ENCODE measurements at places on chromosomes 16 and 17.

DNA sequence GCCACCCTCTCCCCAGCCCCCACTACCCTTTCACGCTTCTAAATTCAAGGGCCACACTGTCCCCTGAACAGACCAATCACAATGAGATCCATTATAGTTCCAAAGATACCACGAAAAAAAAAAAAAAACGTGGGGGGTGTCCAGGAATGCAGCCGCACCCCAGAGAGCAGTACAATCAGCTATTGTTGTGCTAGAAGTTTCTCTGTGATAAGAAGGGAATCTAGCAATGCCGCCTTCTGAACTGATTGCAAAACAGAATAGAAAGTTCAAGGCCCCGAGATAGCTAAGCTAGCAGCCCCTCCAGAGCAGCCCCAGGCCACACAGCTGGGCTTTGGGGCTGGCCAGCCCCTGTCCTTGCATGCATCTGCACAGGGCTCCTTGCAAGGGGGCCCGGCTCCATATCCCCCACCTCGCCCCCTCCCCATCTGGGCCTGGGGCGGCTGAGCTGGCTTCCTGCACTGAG is 86.9 kb upstream of the CBX4 start:
- no peak overlapping the region for H3K27ac ChIP-seq
- H3K27me3 ChIP-seq, result peaks cover 32% of the 10 kb centered on the region

DNA sequence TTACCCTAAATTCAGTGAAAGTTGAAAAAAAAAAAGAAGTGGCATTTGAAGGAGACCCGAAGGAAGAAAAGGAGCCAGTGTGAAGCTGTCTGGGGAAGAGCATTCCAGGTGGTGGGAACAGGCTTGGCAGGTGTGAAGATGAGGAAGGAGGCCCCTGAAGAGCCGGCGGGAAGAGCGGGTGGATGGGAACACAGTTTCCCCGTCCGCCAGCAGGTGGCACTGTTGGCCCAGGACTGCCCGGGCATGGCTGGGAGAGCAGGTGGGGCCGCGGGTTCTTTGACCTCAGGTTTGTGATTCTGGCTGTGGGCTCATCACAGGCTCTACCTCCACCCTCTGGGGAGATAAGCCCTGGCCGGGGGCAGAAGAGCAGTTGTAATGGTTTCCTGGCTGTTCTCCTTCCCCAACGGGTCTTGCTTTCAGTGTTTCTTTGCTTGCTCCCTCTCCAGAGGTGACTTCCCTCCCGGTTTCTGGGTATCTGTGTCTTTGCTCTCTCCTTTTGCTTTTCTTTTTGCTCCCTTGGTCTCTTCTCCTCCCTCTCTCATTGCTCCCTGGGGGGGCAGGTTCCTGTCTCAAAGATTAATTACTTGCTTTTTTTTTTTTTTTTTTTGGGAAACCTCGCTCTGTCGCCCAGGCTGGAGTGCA is 32.3 kb downstream of the RAP1GAP2 start:
- H3K4me3 ChIP-seq, result peak overlapping the region; percentile 74
- peaks cover 28% of the 10 kb centered on the region for H3K4me1 ChIP-seq
- no peaks in the 10 kb centered on the region for H3K27me3 ChIP-seq
- peaks cover 4% of the 10 kb centered on the region for H3K36me3 ChIP-seq
- DNase-seq, result peak; percentile 65

DNA sequence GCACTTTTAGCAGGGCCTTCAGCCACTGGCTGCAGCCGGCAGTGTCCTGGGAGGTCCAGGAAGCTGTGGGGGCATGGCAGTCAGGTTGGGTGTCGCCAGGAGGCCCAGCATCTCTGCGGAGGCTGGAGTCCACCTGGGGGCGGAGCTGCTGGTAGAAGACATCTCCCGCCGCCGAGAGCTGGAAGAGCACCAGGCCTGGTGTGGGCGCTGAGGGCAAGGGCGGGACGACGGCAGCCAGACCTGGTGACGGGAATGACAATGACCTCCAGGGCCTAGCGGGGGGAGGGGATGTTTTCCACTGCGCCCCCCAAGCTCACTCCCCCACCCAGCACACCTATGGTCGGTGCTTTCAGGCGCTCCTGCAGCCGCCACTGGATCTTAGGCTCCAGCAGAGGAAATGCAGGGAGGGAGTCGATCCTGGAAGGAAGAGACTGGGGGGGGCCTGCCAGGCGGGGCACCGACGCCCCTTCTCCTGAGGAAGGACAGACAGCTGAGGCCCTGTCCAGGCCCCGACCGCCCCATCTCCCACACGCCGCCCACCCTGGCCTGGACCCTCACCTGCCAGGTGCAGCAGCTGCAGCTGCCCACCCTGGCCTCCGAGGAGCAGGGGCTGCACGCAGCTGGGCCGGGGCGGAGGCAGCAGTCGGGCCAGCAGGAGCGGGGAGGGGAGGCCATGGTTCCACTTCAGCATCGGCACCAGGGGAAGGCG is 7.1 kb downstream of the TAF1C start:
- DNase-seq, result no peak
- H3K27ac ChIP-seq, result no peak overlapping the region
- peaks cover 4% of the 10 kb centered on the region for H3K36me3 ChIP-seq
- H3K4me3 ChIP-seq, result no peak overlapping the region
- H3K27me3 ChIP-seq, result peaks cover 6% of the 10 kb centered on the region
- peaks cover 9% of the 10 kb centered on the region for H3K4me1 ChIP-seq

DNA sequence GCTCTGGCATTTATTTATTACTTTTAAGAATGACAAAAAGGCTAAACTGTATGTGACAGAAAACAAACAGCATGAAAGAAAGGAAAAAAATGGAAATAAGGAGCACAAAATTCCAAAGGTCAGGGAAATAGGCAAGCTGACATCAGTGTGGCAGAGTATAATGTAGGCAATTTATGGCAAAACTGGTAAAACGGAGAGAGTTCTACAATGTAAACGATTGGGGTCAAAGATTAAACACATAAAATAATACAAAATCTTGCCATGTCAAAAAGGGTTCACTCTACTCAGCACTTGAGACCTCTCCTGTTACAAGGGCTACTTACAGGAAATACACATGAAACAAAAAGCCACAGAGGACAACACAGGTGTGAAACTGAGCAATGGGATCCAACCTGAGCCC is 47.0 kb upstream of the CDRT4 start:
- peaks cover 6% of the 10 kb centered on the region for H3K4me1 ChIP-seq
- no peaks in the 10 kb centered on the region for H3K27me3 ChIP-seq
- DNase-seq, result no peak
- H3K36me3 ChIP-seq, result peaks cover 12% of the 10 kb centered on the region
- no peak overlapping the region for H3K4me3 ChIP-seq
- peak overlapping the region; percentile 72 for H3K27ac ChIP-seq

GRCh38 chr17:69047368-69048263 is 13.1 kb downstream of the ABCA9 start:
- H3K27me3 ChIP-seq, result no peaks in the 10 kb centered on the region
- H3K4me1 ChIP-seq, result peaks cover 4% of the 10 kb centered on the region
- H3K36me3 ChIP-seq, result no peaks in the 10 kb centered on the region
- no peak overlapping the region for H3K4me3 ChIP-seq

DNA sequence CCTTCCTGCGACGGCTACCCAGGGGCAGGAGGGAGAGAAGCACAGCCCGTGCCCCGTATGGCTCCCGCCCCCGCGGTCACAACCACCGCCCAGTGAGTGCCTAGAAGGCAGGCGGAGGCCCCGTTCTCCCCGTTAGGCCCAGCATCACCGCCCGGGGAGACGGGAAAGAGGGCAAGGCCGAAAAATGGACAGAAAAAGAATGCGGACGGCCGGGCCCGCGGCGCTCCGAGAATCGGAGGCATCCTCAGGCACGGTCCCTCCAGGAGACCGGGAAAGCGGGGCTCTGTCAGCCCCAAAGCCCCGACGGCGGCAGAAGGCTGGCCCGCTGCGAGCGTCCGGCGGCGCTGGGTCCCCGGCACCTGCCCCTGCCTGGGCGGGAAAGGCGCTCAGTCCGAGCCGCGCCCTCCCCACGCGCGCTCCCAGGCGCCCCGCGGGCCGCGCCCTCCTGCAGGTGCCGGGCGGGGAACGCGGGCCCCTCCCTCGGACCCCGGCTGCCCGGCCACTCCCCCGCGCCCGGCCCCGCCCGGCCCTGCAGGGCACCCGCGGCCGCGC is 407 bp downstream of the MCRIP1 start:
- peak overlapping the region; percentile 95 for H3K4me3 ChIP-seq
- peaks cover 2% of the 10 kb centered on the region for H3K36me3 ChIP-seq
- H3K27me3 ChIP-seq, result no peaks in the 10 kb centered on the region

DNA sequence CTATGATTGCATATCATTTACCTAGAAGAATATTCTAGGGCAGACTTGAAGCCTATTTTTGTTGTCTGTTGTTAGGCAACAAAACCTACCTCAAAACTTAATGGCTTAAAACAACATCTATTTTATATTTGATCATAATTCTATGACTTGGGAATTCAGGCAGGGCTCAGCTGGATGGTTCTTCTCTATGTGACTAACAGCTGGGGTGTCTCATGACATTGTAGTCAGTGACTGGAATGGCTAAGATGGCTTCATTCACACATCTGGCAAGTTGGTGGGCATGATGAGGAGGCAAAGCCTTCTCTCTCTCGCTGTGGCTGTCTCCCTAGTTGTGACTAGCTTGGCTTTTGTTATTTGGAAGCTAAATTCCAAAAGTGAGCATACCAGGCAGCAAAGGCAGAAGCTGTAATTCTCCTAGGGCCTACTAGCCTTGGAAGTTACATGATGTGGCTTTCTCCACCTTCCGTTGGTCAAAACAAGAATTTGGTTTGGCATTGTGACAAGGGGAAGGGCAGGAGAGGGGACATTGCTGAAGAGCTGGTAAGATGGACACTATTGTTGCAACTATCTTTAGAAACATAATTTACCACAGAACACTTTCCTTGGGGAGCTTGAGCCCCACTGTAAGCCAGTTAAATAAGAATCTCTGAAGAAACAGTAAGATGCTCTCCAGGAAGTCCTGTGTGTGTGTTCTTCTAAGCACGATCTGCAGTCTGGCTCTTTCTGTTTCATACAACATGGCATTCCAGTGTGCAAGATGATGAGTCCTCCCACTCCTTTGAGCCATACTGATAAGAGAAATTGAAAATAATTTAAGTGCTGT is 39.4 kb downstream of the ZNRF1 start:
- H3K4me1 ChIP-seq, result peaks cover 24% of the 10 kb centered on the region
- H3K4me3 ChIP-seq, result no peak overlapping the region
- no peak for DNase-seq
- H3K27ac ChIP-seq, result peak overlapping the region; percentile 82

DNA sequence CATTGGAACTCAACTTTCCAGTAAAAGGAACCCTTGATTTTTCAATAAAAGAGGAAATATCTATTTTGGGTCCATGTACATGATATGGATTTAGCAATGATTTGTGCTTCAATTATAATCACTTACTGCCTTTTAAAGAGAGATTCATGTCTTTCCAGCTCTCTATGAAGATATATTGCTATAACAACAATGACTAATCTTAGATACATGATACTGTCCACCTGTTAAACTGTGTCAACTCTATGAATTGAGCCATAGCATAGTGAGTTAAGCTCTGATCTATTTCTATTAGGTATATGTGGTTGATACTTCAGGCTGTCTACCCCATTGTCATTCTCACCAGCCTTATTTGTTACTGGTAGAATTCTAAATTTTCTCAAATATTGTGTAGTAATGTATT is 15.0 kb upstream of the MPHOSPH6 start:
- no peaks in the 10 kb centered on the region for H3K36me3 ChIP-seq
- H3K4me3 ChIP-seq, result no peak overlapping the region
- peaks cover 38% of the 10 kb centered on the region for H3K27me3 ChIP-seq
- no peak for DNase-seq
- H3K27ac ChIP-seq, result no peak overlapping the region

DNA sequence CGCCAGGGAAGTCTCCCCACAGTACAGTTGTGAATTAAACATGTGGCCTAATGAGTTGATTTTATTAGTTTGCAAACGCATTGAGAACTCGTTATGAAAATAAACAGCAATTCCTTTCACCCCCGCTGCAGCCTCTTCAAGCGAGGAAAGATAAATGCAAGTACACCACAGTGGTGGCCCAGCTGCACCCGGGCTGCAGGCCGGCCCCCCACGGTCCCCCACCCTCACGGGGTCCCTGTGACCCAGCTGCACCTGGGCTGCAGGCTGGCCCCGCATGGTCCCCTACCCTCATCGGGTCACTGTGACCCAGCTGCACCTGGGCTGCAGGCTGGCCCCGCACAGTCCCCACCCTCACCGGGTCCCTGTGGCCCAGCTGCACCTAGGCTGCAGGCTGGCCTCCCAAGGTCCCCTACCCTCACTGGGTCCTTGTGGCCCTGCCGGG is 32.2 kb downstream of the SDK2 start:
- H3K4me3 ChIP-seq, result no peak overlapping the region
- peaks cover 13% of the 10 kb centered on the region for H3K36me3 ChIP-seq
- no peak overlapping the region for H3K27ac ChIP-seq
- H3K4me1 ChIP-seq, result peaks cover 9% of the 10 kb centered on the region
- peaks cover 23% of the 10 kb centered on the region for H3K27me3 ChIP-seq

- H3K4me1 ChIP-seq, result peaks cover 25% of the 10 kb centered on the region
- H3K4me3 ChIP-seq, result no peak overlapping the region
- peaks cover 13% of the 10 kb centered on the region for H3K27me3 ChIP-seq
- peaks cover 2% of the 10 kb centered on the region for H3K36me3 ChIP-seq
- no peak for DNase-seq
Observed at GRCh38 chr16:79757163-79757562, 156.6 kb upstream of the MAF start.

- DNase-seq, result no peak
- H3K4me1 ChIP-seq, result peaks cover 56% of the 10 kb centered on the region
- H3K4me3 ChIP-seq, result no peak overlapping the region
- no peaks in the 10 kb centered on the region for H3K27me3 ChIP-seq
- no peaks in the 10 kb centered on the region for H3K36me3 ChIP-seq
- no peak overlapping the region for H3K27ac ChIP-seq
Observed at GRCh38 chr16:89448656-89449055, 41.7 kb downstream of the ANKRD11 start.

GRCh38 chr16:66315210-66315825 is 51.2 kb upstream of the CDH5 start:
- H3K27me3 ChIP-seq, result peaks cover 39% of the 10 kb centered on the region
- no peak overlapping the region for H3K4me3 ChIP-seq
- H3K27ac ChIP-seq, result no peak overlapping the region

DNA sequence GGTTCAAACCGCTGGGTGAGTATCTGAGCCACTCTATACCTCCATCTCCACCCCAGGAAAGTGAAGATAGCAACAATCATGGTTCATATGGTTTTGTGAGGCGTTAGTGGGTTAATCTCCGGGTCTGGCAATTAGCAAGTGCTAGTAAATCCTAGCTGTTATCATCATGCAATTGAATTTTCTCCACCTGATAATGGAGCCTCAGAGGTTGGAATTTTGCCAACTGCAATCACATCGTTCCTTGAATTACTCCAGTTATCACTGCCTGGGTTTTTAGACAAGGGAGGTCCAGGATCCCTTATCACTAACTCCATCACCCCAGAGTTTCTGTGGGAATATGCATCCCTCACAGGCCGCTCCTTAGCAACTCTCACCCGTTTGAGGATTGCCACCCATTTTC is 311.5 kb downstream of the RBFOX1 start:
- H3K4me3 ChIP-seq, result no peak overlapping the region
- no peaks in the 10 kb centered on the region for H3K27me3 ChIP-seq
- no peak overlapping the region for H3K27ac ChIP-seq
- H3K4me1 ChIP-seq, result no peaks in the 10 kb centered on the region

GRCh38 chr16:2836646-2837508 is 6.8 kb downstream of the ZG16B start:
- DNase-seq, result no peak
- H3K27me3 ChIP-seq, result peaks cover 9% of the 10 kb centered on the region
- peak overlapping the region; percentile 86 for H3K27ac ChIP-seq
- peak overlapping the region; percentile 59 for H3K4me3 ChIP-seq
- peaks cover 6% of the 10 kb centered on the region for H3K36me3 ChIP-seq

- no peak overlapping the region for H3K4me3 ChIP-seq
- peaks cover 14% of the 10 kb centered on the region for H3K36me3 ChIP-seq
- H3K4me1 ChIP-seq, result peaks cover 7% of the 10 kb centered on the region
- DNase-seq, result no peak
- peak overlapping the region; percentile 79 for H3K27ac ChIP-seq
- H3K27me3 ChIP-seq, result no peaks in the 10 kb centered on the region
Observed at GRCh38 chr16:16120044-16120381, 103.3 kb downstream of the ABCC6 start.

- H3K27me3 ChIP-seq, result peaks cover 63% of the 10 kb centered on the region
- DNase-seq, result peak; percentile 8
- peaks cover 4% of the 10 kb centered on the region for H3K36me3 ChIP-seq
- H3K4me1 ChIP-seq, result peaks cover 14% of the 10 kb centered on the region
Observed at GRCh38 chr16:10181196-10182162, 749 bp downstream of the GRIN2A start.
